ENCODE measurements at places on chromosomes 5 and 9. TPM values are rescaled to one million over a fixed set of nuclear protein-coding genes. Genes with fewer than 3 reads are reported as not detected.

C5orf58 gene
- not detected for total RNA-seq

UBE2QL1 gene
- not detected for total RNA-seq

SPATA31D4 gene
- total RNA-seq = not detected

FOCAD gene
- total RNA-seq = 80.9 TPM

BHMT2 gene
- total RNA-seq = 5.3 TPM

YIPF5 gene
- total RNA-seq = 57.3 TPM

SPATA6L gene
- 1.5 TPM for total RNA-seq

LRRC19 gene
- total RNA-seq = not detected
